ENCODE measurements at places on chromosomes 7 and 10.
A peak's percentile ranks its signal among the peaks of the same experiment; 100 is the strongest.

GRCh38 chr10:44378626-44379025, 6.3 kb downstream of the CXCL12 start:
- no peak for DNase-seq

GRCh38 chr7:64916-65341, 127.4 kb upstream of the FAM20C start:
- DNase-seq, result no peak

DNA sequence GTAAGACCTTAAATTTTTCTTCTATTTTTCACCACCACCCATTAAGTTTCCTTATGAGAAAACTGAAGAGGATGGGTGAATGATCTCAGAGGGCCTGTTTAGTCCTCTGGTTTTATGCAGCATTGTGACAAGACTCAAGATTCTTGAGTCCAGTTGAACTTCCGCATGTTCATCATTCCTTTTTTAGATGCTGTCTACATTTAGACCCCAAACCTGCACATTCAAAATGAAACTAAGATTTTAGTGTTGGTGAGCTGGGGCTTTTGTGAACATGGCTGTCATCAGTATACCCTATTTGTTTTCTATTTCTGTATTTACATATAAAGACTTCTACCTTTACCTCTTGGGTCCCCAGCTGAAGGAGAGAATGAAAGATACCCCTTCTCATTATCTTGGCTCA, 31.1 kb downstream of the NET1 start:
- no peak for DNase-seq

DNA sequence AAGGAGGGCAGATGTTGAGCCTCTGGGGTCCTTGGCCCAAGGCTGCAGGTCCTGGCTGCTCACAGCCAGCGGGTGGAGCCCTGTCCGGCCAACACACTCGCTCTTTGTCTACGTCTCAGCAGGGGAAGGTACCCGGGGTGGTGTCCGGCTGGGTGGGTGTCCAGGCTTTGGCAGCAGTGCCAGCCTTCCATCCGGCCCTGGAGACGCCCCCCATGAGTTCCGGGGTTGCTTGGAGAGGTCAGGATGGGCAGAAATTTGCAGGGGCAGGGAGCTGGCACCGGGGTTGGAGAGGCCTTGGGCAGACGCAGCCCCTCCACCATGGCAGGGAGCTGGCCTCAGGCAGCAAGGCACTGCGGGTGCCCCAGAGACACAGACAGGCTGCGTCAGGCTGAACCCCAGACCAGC, 42.2 kb upstream of the ELN start:
- DNase-seq, result no peak

GRCh38 chr10:98403812-98404504, 11.0 kb downstream of the PYROXD2 start:
- no peak for DNase-seq

GRCh38 chr7:823649-824048, 8.6 kb upstream of the SUN1 start:
- no peak for DNase-seq

- DNase-seq, result no peak
Measured at GRCh38 chr7:131607291-131608115, 51.1 kb upstream of the PODXL start.

- DNase-seq, result no peak
Measured at GRCh38 chr10:73480158-73480557, 15.7 kb downstream of the PPP3CB start.

DNA sequence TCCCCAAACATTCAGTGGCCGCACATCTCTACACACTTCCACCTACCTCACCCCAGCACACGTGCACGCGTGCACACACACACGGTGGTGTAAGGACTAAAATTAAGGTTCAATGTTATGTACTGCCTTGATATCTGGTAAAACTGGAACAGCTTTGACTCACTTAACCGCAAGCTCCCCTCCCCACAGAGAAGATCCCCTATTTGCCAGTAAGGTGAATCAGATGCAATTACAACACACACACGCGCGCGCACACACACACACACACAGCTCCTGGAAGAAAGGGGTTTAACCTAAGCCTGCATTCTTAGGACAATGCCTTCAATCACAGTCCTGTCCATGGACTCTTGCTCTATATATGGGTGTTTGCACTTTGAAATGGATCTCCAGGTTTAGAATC, 25.5 kb upstream of the VPS41 start:
- no peak for DNase-seq

DNA sequence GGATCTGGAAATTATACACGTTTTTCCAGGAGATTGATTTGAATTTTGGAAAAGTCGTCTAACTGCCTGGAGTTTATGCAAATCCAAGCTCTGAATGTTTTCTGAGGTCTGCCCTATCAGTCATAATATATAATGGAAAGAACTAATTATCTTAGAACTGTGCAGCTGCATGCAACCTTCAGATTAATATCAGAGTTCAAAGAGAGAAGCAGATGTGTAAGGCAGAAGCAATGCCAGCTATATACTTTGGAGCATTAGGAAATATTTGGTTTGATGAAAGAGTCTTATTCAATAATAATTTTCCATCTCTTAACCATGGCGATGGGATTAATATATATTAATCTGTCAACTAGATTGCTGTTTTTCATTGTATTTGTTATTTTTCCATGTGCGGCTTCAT, 500.9 kb downstream of the NEBL start:
- DNase-seq, result no peak

- no peak for DNase-seq
Measured at GRCh38 chr7:11625669-11626068, 206.3 kb downstream of the THSD7A start.

DNA sequence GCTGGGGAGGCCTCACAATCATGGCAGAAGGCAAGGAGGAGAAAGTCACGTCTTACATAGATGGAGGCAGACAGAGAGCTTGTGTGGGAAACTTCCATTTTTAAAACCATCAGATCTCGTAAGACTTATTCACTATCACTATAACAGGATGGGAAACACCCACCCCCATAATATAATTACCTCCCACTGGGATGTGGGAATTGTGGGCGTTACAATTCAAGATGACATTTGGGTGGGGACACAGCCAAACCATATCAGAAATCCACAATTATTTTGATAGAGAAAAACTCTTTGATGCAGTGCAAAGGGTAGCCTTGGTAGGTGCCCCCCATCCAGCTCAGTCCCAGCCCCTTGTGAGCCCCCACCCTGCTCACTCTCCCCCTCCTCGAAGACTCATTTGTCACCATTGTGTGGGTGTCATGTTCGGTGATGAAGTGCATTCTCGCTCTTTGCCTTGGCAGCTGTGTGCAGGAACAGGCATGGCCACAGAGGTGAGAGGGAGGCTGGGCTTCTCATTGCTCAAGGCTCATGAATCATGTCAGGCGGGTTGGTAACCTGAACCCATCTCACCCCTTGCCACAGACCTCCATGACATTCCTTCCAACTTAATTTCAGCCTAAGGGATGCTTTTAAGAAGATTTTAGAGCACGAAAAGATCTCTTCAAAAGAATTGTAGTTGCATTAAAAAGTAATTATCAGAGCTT, 75.9 kb downstream of the BUB3 start:
- DNase-seq, result no peak

GRCh38 chr10:133224756-133225372, 5.2 kb upstream of the UTF1 start:
- DNase-seq, result no peak

DNA sequence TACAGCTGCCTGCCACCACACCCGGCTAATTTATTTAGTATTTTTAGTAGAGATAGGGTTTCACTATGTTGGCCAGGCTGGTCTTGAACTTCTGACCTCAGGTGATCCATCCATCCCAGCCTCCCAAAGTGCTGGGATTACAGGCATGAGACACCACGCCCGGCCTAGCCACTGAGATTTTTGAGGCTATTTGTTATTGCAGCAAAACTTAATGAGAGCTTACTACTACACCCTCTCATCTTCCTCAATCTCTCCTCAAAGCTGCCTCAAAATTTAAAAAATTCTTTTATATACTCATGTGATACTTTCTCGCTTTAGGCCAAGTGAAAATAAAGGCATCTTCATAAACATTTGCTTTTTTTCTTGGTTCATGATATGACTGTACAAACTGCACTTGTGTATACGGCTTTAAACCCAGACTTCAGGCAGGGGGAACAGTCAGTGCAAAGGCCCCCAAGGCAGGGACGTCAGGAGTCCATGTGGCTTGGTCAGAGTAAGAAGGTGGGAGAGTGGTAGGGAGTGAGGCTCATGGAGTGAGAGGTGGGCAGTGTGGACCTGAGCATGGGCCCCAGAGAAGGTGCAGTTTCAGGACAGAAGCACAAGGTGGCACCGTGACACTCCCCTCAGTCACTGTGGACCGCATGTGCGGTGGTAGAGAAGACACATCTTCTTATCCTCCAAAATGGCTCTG, 55.5 kb downstream of the SYPL1 start:
- peak; percentile 83 for DNase-seq
